ENCODE measurements at places on chromosomes 12 and 14.

GRCh38 chr12:117350140-117350539 lies 11.3 kb downstream of the NOS1 start:
- no peak for DNase-seq

DNA sequence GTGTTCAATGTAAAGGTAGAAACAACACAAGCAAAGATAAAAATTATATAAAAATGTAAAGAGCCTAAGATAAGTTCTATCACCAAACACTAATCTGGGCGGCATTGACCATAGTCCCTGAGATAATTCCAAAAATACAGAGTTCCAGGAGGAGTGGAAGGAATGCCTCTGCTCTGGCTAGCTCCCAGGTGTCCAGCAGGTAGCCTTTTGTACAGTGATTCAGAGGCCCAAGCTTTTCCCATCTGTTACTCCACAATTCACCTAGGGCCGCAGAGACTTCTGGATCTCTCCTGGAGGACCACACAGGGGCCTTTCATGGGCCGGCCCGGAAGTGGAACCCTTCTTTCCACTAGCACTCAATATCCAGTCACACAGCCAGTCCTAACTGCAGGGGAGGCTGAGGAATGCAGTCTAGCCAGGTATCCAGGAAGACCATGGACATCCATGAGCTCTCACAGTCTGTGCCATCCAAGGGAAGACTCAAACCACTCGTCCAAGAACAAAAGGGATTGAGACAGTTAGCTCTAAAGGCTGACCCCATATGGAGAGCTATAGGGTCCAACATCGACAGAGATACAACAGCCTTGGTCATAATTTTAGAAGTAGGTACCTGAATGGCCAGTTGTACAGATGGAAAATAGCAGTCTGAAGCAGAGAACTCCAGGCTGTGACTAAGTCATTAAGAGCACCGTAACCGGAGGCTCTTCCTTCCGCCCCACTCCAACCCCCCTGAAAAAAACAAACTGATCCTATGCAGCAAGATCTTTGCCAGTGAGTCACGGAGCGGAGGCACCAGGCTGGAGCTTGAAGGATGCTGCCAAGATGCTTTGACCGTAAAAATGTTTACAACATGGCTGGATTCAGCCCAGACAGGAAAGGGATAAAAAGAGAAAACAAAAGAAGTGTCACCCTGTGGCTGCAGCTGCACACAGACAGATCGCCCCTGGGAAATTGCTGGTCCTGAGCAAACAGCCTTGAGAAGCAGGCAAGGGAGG lies 204.8 kb downstream of the NUAK1 start:
- DNase-seq, result no peak

GRCh38 chr14:68741839-68742470 lies 50.9 kb downstream of the ZFP36L1 start:
- no peak for DNase-seq

DNA sequence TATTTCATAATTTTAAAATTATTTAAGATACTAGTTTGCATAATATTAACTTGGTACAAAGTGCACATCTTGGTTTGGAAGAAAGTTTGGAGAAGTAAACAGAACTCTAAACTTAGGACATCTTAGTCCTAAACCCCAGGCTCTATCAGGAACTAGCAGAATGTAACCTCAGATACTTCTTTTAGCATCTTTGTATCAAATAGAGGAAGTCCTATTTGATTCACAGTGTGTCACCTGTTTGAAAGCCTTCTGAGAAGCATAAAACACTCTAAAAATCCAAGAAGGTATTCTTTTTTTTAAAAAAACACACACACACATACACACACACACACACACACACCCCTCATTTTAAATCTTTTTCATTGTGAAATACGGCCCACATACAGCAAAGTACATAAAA lies 12.0 kb upstream of the RNU6-7 start:
- DNase-seq, result no peak

DNA sequence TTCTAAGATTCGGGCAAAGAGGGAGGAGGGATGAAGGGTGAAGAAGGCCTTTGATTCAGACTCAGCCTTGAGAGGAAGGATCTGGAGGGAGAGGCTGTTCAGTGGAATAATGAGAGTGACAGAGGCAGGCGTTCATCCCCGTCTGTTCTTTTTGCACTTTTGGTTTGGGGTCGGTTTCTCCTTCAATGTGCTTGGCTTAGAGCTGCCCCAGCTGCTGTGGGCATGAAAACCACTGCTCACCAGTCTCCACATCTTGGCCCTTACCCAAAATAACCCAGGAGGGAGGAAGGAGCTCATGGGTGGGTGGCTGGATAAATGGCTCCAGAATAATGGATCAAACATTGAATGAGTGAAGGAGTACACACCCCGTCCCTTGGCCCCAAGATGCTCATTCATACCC lies 261.7 kb upstream of the FKBP4 start:
- no peak for DNase-seq

- no peak for DNase-seq
Measured at GRCh38 chr14:96614481-96614881, 112.3 kb downstream of the PAPOLA start.

DNA sequence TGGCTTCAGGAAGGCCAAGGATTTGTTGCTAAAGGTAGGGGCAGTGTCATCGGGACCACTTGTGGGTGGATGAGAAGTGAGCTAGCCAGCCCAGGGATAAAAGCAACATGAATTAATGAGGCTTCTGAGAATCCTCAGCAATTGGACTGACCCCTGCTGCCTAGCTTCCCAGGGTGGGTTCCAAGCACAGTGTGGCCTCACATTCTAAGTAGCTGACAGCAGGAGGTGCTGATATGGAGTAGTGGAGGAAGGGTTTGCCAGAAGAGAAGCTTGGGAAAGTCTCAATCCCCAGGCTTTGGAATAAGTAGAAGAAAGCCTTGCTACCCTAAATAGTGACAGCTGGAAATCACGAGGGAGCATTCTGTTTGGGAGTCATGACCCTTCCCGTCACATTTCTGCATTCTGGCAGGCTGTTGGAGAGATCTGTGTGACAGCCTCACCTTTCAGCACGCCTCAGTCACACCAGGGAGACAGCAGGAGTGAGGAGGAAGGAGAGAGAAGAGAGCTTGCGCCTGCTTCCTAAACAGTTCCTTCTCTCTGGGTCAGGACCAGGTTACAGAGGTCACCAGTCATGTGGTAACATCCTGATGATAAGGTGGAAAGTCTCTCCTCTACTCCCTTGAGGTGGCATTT lies 31.2 kb downstream of the DACT1 start:
- no peak for DNase-seq

DNA sequence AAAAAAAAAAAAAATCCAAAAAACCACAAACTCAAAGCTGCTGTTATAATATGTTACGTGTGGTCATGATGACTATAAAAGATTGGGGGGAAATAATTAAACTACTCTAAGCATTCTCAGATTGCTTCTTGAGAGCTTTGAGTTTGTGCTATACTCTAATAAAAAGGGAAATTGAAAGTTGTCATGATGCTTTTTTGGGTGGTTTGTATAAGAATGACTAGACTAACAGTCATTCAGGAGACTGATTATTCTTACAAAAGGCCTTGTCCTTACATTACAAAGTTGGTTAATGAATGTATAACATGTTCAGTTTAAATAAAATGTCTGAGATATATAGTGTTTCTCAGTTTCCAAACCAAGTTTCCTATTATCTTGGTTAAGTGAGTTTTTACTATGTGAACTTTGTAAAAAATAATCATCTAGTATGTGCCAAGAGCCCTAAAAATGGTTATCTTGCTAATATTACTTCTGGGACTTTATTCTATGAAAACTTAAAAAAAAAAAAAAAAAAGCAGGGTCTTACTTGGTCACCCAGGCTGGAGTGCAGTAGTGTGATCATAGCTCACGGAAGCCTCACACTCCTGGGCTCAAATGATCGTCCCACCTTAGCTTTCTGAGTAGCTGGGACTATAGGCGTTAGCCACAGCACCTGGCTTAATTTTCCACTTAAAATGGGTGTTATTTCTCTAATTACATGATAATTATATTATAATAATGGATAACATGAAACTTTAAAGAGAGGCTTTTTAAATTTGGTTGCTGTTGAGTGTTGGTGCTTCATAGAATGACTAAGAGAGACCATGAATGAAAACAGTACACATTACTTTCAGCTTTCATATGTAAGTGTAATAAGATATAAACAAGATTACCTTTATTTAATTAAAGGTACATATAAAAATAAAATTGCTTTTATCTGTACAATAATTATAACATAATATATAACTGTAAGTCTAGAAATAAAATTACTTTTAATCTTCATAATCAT lies 459.6 kb upstream of the RGS6 start:
- no peak for DNase-seq

DNA sequence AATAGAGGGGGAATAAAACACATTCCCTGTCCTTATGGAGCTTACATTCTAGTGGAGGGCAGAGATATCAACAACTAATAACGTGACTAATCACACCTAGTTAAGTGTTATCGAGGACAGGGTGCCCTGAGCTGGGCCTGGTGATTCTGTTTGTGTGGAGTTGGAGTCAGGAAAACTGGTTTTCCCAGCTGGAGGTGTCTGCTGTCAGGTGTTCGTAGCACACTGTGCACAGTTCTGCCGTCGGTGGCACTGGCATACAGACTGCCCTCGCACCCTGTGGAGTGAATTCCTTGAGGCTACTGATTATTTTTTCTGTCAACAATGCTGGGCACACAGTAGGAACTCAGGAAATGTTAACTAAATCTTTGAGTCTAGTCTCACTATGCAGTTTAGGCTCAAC lies 900 bp upstream of the MTERF2 start:
- no peak for DNase-seq

DNA sequence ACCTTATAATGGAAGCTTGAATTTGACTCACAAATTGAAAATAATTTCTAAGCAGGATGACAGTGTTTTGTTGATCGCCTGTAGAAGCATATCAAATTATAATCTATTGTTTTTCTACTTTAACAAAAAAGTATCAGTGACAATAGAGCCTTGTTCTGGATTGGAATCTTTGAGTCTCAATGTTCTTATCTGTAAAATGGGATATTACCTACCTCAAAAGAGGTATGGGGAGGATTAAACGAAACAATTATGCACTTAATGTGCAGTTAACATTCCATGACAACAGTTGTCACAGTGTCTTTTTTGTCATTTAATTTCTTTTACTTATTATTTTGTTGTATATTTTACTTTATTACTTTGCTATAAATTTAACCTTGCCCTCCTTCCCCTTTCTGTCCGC lies 1.1 kb downstream of the RTRAF start:
- no peak for DNase-seq

- no peak for DNase-seq
Measured at GRCh38 chr12:65534238-65534841, 255.9 kb downstream of the MSRB3 start.

DNA sequence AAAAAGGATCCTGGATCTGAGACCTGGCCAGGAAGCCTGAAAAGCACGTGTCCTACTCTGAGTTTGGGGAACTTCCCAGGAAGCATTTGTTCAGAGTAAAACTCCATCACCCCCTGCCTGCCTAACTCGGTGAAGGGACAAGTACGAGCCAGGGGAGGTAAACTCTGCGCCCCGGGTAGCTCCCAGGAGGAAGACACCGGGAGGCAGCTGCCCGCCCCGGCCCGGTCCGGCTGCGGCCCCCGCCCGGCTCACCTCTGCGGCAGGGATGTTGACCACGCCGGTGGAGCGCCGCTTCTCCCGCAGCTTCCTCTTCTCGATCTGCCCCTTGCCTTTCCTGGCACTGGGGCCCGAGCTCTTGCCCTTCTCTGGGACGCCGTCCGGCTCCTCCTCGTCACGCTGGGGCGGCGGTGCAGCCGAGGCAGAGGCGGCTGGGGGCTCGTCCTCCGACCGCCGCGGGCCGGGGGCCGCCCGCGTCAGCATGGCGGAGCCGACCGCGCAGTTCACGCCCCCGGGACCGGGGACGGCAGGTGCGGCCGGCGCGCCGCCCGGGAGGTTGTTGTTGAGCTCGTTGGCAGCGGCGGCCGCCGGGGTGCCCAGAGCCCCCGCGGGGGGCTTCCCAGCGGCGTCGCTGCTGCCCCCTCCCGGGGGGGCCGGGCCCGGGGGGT lies 1.2 kb downstream of the PAWR start:
- DNase-seq, result no peak

DNA sequence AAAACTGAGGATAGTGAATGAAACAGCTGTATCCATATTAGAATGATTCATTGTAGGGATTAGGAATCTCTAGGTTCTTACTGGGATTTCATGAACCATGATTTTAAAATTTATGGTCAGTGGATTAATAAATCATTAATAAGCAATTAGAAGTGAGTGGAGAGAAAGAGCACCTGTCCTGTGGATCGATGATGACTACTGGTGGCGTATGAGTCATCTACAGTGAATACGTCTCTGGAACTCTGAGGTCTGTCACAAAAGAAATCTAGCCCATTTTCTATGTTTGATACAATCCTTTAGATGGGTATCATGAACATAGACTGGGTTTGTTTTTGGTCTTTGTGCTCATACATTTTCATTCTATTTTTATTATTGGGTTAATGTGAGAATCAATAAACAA lies 77.3 kb upstream of the RTL1 start:
- DNase-seq, result no peak

DNA sequence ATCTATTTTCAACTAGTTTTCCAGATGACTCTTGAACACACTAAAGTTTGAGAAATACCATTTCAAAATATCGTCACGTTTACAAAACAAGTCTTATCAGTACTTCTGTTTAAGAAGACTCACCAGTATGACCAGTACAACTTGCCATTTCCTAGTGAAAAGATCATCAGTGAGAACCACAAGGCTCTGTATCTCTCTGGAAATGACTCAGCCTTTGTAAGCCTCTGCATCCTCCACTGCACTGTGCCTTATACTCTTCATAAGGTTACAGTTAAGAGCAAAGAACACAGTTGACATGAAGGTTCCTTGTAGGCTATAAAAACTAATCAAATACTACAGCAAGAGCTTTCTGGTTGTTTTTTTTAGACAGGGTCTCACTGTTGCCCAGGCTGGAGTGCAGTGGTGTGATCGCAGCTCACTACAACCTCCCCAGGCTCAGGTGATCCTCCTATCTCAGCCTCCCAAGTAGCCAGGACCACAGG lies 5.7 kb upstream of the VTI1B start:
- no peak for DNase-seq

DNA sequence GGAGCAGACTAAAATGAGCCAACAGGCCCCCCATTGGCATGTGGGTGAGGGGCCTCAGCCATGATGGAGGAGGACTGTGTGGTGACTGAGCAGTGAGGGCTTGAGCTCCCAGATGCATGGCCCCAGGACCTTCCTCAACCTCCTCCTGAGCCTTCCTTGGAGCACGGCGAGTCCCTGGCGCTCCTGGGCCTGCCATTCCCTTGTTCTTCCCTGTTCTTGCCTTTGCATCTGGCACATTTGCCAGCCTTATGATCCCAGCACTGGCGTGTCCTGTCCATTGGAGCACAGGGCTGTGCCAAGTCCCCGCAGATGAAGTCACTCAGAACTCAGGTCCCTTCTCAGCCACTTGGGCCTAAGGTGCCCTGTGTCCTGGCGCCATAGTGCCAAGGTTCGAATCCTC lies 40.3 kb upstream of the MEG3 start:
- DNase-seq, result no peak

- no peak for DNase-seq
Measured at GRCh38 chr12:76135456-76135855, 51.0 kb upstream of the NAP1L1 start.

- DNase-seq, result no peak
Measured at GRCh38 chr12:12511021-12511783, 51.5 kb downstream of the DUSP16 start.

GRCh38 chr12:67721248-67721647 lies 72.7 kb downstream of the DYRK2 start:
- no peak for DNase-seq

- DNase-seq, result no peak
Measured at GRCh38 chr14:32934881-32935633, 3.6 kb upstream of the NPAS3 start.

Measured in activated gamma-delta T cell treated with anti-CD3 and anti-CD28 coated beads, Interleukin-2, amount 50 U/mL, for 16 hours (primary cell).